Stimulated activated CD4-positive, alpha-beta T cell treated with anti-CD3 and anti-CD28 coated beads, Interleukin-15, amount 100 ng/mL, for 1 hour (primary cell): ENCODE measurements at places on chromosomes 2 and 18.

DNA sequence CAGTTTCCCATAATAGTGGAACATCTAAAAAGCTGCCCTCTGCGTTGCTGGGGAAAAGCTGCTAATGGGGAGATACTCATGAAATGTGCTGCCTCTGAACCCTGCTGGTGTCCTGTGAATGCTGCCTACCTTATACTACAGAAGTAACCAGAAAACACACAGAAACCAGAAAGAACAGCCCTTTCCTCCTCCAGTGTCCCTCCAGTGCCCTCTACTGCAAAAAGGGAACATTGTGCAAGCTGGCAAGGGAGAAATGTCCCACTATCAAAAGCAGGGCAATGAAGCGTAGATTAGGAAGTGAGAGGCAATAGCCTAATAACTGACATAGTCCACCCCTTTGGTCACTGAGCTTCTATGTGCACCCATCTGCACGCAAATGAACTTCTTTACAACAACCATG is 162.7 kb upstream of the ETAA1 start:
- DNase-seq: no peak

- no peak for DNase-seq
Measured at GRCh38 chr18:37649416-37649815, 83.8 kb upstream of the CELF4 start.

DNA sequence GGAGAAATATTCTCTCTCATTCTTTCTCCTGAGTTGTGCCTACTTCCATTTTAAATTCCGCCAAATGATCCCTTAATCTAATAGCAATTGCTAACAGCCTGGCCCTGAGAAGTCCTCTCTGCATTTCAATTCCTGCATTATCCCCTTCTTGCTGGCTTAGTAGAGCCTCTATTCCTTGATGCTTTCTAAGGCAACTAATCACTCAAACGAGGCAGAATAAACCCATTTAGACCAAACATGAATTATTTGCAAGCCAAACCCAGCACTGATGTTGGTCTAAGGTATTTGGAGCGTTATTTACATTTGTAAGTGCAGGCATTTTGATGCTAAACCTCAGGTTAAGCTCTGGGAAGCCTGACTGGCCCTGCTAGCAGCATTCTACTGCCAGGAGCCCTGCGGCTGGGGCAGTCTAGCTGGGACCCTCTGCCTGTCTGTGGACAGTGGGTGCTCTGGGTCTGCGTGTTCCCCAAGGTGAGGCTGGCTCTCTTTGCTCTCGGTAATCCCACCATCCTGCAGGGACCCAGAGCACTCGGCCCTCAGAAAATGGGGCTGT is 173.1 kb upstream of the HS6ST1 start:
- DNase-seq: no peak

DNA sequence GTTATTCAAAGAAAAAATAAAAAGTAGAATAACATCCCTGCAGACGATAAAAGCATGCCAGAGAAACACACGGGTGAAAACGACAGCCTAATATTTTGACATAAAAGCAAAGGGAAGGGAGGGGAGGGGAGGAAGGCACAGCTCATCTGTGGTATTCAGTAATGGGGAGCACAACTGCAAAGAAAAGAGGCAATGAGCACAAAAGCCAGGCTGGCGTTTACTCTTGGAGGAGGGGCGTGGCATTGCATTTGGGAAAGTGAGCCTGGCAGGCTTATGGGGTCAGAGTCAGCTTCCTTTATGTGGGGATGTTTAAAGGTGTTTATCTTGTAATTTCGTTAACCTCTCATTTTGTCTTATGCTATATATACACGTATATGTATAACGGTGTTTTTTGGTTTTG is 53.2 kb downstream of the STEAP3 start:
- DNase-seq: no peak

DNA sequence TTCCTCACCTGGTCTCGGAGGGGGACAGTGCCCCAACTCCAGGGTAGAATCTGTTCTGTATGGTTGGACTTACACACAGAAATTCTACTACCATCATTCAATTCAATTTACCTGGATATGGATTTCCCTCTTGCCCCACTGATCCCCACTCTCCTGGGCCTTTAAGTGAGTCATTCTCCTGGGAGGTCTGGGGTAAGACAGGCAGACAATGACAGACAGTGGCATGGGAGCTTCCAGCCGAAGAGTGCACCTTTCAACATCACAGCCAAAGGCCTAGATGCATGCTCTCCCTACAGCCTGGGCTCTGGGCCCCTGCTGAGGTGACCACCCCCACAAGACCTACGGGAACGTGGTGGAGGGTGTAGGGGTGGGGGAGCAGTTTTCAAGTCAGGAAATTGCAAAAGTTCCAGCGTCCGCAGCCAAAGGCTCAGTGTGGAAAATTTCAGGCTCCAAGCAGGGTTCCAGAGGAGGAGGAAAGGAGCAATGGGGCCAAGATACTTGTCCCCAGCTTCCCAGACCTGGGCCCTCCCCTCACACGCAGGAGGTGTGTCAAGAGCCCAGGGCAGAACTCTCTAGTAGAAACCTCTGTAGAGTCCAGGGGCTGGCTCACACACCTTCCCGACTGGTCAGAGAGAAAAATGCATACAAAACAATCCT is 296.4 kb downstream of the CYP26B1 start:
- DNase-seq: no peak

GRCh38 chr2:608297-608696 is 68.9 kb downstream of the TMEM18 start:
- no peak for DNase-seq

DNA sequence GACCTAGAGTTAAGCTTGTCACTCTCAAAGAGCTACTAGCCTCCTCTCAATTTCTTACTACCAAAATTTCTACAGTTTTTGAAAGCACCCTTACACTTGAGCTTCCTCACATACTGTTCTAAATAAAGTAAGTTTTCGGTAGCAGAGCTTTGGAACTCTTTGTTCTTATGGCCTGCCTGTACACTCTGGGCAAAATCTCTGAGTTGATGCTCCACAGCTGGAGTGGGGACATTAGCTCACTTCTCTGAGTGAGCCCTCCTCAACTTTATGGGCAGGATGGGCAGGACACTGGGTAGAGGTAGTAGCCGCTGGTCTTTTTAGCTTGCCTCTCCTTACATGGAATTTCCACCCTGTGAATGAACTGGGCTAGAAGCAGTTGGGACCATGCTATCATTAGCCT is 127.8 kb downstream of the FAM210A start:
- no peak for DNase-seq

- no peak for DNase-seq
Measured at GRCh38 chr2:119808516-119809147, 48.9 kb downstream of the PTPN4 start.

GRCh38 chr2:197869501-197870111 is 65.2 kb downstream of the PLCL1 start:
- no peak for DNase-seq

DNA sequence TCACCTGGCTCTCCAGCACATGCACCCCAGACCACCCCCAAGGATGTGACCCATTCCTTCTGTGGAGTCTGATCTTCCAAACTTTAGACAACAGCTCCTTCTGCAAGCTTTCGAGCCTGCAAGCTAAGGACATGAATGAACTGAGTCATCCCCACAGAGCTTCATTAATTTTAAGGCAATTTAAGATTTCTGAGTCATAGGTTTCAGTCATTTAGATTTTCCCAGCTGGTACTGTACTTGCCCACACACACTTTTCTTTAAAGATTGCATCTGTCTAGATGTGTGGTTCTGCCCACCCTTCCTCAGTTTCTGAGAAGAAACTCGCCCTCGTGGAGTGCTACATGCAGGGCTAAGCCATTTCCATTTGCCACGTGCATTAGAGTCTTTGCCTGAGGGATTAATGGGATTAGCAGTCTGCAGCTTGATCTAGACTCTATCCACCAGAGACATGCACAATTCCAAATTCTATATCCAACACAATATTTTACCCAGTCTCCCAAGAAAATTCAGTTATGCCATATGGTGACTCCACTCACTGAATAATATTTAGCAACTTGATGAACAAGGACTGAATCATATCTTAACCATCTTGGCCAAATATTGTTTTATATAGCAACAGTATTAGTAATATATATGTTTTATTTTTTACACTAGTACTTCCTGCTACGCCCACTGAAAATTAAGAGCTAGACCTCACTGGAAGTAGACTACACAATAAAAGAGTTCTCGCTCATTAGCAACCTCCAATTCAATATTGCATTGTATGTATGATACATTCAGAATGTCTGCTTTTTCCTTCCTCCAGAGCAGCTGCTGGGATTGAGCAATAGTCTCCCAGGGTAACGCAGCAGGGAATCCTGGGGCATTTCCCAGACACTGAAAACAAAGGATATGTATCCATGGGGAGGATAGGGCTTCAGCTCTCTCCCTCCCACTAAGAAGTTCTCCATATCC is 14.3 kb upstream of the TRIB2 start:
- no peak for DNase-seq

- DNase-seq: no peak
Measured at GRCh38 chr2:7972670-7973069, 709.2 kb upstream of the ID2 start.

GRCh38 chr2:11980809-11981208 is 234.4 kb downstream of the LPIN1 start:
- DNase-seq: no peak

DNA sequence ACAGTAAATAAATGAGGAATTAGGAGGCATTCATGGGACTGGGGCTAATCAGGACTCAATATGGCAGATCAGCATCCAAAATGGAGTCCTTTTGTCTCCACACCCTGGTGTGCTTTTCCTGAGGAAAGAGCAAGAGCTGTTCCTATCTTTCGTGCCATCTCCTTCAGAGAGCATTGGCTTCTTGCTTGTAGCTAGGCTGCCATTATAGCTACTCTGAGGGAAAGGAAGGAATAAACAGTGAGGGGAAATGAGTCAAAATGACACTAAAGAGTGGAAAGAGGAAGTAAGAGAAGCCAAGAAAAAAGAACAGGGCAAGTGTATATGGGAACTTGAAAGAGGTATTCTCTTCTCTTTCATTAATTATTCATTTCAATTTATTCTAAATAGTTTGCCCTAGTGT is 8.4 kb upstream of the NMI start:
- no peak for DNase-seq

DNA sequence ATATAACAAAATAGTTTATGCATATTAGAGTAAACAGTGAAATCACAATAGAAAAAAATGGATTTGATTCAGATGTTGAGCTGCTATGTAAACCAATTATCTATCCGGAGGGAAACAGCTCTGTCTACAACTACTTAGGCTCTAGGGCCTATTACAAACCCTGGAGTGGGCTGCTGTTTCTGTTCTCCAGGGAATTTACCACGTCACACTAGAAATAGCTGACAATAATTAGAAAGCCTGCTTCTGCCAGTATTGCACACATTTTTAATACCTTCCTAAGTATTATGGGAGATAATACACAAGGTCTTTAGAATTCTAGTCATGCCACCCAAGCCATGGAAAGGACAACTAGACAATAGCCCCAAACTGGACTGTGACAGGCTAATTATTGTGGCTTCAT is 411.1 kb downstream of the FIGN start:
- no peak for DNase-seq

- DNase-seq: no peak
Measured at GRCh38 chr2:99695944-99696253, 206.1 kb upstream of the REV1 start.

DNA sequence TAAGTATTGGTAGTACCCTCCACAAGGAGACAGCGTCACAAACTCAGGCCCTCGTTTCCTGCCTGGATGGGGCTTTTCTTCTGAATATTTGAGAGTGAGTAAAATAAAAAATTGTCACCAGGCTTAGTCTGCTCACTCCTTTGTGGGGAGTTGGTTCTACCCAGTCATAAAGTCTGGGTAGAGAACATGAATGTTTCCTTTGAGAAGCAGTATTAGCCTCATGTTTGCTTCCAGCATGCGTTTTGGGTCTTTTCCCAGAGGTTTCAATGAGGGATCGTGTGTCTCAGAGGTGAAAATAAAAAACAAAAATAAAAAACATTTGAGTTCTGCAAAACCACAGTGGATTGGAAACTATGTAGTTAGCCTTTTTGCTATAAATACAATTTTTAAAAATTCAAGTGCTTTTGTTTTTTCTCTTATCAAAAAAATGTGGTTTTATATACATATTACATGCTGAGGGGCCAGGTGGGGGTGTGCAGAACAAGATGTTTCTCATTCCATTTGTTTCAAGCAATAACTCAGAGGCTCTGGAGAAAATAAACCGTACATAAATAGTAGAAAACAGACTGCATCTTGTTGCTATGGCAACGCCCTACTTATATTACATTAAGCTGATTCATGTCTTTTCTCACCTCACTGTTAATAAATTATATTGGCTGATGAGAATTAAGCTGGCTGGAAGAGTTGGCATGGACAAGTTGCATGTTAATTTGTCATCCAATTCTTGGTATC is 225.4 kb upstream of the FBXO11 start:
- no peak for DNase-seq

DNA sequence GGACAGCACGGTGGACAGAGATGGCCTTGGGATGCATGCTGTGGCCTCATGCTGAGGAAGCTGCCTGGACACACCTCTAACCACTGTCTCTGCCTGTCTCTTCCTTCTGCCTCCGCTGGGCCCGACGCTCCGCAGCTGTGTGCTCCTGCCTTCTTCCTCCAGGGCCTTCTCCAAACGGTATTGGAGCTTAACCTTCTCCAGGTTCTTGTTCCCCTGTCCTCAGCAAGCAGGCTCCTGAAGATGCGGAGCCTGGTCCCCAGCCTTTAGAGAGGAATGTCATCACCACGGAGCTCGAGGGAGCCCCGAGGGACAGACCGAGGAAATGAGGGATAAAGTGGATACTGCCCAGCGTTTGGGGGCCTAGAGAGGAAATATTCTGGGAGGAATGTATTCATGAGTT is 155.1 kb downstream of the DYSF start:
- DNase-seq: no peak

DNA sequence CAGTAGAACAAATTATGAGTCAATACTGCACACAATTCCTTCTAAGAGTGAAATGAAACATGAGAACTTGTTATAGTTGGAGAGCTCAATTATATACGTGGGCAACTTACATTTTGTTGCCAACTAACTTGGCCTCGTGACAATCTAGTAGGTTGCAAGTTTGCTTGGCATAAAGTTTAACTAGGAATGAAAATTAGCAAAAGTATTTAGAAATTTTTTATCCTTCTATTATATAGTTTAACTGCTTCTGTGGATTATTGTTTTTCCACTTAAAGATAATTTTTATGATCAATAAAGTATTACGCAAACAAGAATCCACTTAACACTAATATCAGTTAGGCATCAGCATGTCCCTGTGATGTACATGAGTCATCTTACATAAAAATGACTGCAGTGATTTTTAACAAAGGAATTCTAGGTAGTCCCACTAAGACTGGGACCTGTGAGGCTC is 41.1 kb downstream of the FAM124B start:
- no peak for DNase-seq

- peak; percentile 16 for DNase-seq
Measured at GRCh38 chr2:108534584-108535356, 500 bp downstream of the LIMS1 start.

GRCh38 chr2:213545964-213546475 is 261.8 kb downstream of the SPAG16 start:
- no peak for DNase-seq

DNA sequence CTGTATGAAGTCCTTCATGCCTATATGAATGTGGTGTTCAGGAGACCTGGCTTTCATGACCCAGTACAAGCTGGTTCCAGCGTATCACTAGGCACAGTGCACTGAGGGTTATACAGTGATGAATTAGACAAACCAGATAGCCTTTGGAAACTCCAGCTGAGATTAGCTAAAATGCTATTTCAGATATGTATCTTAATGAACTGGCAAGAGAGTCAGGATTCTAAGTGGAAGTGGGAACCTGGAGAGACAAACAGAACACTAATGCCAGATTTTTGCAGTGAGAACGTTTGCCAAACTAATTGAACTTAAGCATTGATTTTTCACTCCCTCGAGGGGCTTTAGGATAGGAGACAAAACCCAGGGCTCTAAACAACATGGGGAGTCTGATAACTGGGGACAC is 66.1 kb upstream of the EMILIN2 start:
- no peak for DNase-seq

GRCh38 chr2:133959066-133959465 is 294.8 kb upstream of the MGAT5 start:
- DNase-seq: no peak
